ENCODE measurements at places on chromosomes 3 and 15.

DNA sequence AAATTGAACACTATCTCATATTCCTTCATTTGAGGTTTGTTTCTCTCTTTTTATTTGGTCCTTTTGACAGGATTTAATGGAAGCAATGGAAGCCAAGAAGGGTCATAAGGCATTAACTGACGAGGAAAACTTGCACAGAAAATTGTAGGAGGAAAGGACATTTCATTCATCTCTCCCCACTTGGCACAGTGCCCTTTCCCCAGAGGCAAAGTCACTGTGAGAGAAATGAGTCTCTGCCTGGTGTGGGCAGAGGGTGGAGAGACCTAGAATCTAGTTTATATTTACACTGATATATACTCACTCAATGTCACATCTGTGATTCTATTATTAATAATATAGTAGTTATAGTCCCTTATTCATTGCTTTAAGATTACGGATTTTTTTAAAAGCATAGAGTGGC is 324.6 kb upstream of the IL12A start:
- no peak for DNase-seq
- no peaks in the 10 kb centered on the region for H3K27me3 ChIP-seq

DNA sequence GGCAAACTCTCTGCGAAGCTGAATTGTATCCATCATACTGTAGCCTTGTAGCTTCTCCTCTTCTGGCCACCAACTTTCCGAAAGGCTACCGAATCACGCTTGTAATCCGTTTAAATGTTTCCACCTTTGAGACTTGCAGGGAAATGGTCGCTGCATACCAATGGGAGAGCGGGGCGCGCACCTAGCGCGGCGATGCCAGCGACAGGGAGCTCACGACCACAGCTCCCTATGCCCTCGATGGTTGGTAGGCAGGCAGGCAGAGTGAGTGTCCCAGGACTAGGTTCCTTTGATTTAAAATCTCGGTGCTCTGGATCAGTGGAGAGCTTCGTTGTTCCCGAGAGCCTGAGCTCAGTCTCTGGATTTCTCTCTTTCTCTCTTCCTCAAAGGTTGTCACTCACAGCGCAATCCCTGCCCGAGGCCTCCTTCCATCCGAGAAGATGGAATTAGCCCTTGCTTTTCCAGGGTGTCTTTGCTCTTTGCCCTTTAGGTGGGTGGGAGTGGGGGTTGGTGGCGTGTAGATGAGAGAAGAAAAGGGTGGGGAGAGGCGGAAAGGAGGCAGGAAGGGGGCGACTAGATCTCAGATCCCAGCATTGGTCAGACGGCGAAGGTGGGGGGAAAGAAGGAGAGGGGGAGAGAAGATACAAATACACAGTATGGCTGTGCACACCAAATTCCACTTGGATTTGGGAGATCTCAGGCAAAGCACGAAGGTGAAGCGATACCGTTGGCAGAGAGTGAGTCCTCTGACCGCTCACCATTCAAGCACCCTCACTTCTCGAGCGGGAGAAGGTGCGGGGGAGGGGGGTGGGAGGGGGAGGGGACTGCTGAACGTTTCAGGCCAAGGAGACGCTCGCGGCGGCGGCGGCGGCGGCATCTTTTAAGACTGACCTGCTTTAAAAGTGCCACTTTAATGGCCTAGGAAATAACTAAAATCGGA is at the start of gene SLITRK3:
Gene SLITRK3, minus strand, starts transcription at position 745 of the 937 bp plus-strand sequence. CDS start 5,554 bp downstream, outside the sequence.
- H3K36me3 ChIP-seq: no peaks in the 10 kb centered on the region
- peak within 1 kb of the TSS; percentile 38 for H3K4me3 ChIP-seq
- no peak for DNase-seq
- no peak within 1 kb of the TSS for H3K27ac ChIP-seq

DNA sequence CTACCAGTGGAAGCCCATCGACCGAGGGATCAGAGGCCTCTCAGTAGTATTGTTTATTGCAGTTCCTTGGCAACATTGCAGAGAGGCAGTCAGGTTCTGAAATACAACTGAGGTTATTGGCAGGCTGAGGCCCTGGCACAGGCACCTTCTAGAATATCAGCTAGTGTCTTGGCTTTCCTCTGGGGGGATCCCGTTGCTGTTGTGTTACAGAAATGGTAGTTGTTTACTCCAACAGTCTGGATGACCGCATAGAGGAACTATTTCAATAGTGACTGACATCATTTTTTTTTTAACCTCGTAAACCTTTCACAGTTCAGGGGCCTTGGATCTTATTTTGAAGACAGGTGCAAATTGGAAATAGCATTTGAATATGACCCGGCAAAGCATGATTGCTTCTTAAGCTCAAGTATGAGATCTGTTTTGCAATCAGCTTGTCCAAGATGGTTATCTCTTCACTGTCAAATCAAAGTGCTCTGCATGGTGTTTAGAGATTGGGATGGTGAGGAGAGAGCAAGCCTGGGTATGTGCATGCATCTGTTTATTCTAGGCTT is 63.9 kb downstream of the PGPEP1L start:
- H3K36me3 ChIP-seq: peaks cover 3% of the 10 kb centered on the region
- no peak overlapping the region for H3K4me3 ChIP-seq
- H3K27me3 ChIP-seq: no peaks in the 10 kb centered on the region
- H3K27ac ChIP-seq: no peak overlapping the region
- H3K4me1 ChIP-seq: peaks cover 2% of the 10 kb centered on the region

- H3K27me3 ChIP-seq: no peaks in the 10 kb centered on the region
- H3K27ac ChIP-seq: no peak overlapping the region
- H3K36me3 ChIP-seq: no peaks in the 10 kb centered on the region
- no peak overlapping the region for H3K4me3 ChIP-seq
- H3K4me1 ChIP-seq: no peaks in the 10 kb centered on the region
- DNase-seq: no peak
These were observed 60.7 kb downstream of the ABI3BP start for GRCh38 chr3:100932491-100932890.

GRCh38 chr3:146065573-146066006 is 95.4 kb downstream of the PLOD2 start:
- H3K4me1 ChIP-seq: no peaks in the 10 kb centered on the region
- H3K27ac ChIP-seq: no peak overlapping the region
- no peak overlapping the region for H3K4me3 ChIP-seq
- no peaks in the 10 kb centered on the region for H3K36me3 ChIP-seq
- no peaks in the 10 kb centered on the region for H3K27me3 ChIP-seq

- H3K36me3 ChIP-seq: no peaks in the 10 kb centered on the region
- no peak overlapping the region for H3K4me3 ChIP-seq
- H3K4me1 ChIP-seq: no peaks in the 10 kb centered on the region
These were observed 314.1 kb upstream of the TRIM42 start for GRCh38 chr3:140363801-140364200.

- no peaks in the 10 kb centered on the region for H3K36me3 ChIP-seq
- H3K27ac ChIP-seq: no peak overlapping the region
- no peak overlapping the region for H3K4me3 ChIP-seq
- H3K27me3 ChIP-seq: no peaks in the 10 kb centered on the region
These were observed 165.4 kb downstream of the GHSR start for GRCh38 chr3:172282850-172283249.

GRCh38 chr15:57367556-57367955 is 8.7 kb upstream of the CGNL1 start:
- H3K27me3 ChIP-seq: peaks cover 5% of the 10 kb centered on the region
- no peak overlapping the region for H3K27ac ChIP-seq
- no peaks in the 10 kb centered on the region for H3K36me3 ChIP-seq
- H3K4me3 ChIP-seq: no peak overlapping the region

GRCh38 chr3:119596398-119596797 is 1.3 kb upstream of the PLA1A start:
- peaks cover 5% of the 10 kb centered on the region for H3K27me3 ChIP-seq
- DNase-seq: no peak
- peaks cover 19% of the 10 kb centered on the region for H3K4me1 ChIP-seq
- no peak overlapping the region for H3K27ac ChIP-seq
- no peak overlapping the region for H3K4me3 ChIP-seq

GRCh38 chr15:57857871-57858270 is 151.4 kb downstream of the POLR2M start:
- peaks cover 9% of the 10 kb centered on the region for H3K4me1 ChIP-seq
- no peak for DNase-seq
- H3K27ac ChIP-seq: no peak overlapping the region
- H3K36me3 ChIP-seq: no peaks in the 10 kb centered on the region
- no peak overlapping the region for H3K4me3 ChIP-seq
- peaks cover 20% of the 10 kb centered on the region for H3K27me3 ChIP-seq

DNA sequence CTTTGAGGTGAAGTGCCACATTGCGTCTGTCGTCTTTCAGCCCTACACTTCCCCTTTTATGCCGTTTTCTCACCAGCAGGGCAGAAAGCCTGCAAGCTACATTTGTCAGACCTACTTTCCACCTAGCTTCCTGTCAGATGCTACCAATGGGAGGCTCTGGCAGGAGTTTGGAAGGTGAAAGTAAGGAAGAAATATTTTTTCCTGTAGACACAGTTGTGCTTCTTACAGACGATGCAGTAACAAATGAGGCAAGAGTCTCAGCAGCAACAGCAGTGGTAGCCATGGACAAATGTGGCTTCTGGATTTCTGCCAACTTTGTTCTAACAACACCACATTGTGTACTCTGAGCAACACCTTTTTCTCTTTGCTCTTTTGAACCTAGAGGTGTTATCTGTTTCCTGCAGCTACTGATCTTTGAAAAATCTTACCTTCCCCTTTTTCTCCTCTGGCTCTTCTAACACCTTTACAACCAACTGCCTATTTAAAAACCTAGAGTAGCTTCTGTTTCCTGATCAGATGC is 70.6 kb upstream of the STT3B start:
- H3K27me3 ChIP-seq: no peaks in the 10 kb centered on the region
- peak; percentile 58 for DNase-seq
- peak overlapping the region; percentile 58 for H3K27ac ChIP-seq
- peaks cover 18% of the 10 kb centered on the region for H3K4me1 ChIP-seq
- H3K36me3 ChIP-seq: no peaks in the 10 kb centered on the region

- no peaks in the 10 kb centered on the region for H3K4me1 ChIP-seq
- peaks cover 38% of the 10 kb centered on the region for H3K27me3 ChIP-seq
- no peaks in the 10 kb centered on the region for H3K36me3 ChIP-seq
- peak; percentile 58 for DNase-seq
- peak overlapping the region; percentile 63 for H3K4me3 ChIP-seq
These were observed 489 bp downstream of the CSPG5 start for GRCh38 chr3:47578119-47578632.

DNA sequence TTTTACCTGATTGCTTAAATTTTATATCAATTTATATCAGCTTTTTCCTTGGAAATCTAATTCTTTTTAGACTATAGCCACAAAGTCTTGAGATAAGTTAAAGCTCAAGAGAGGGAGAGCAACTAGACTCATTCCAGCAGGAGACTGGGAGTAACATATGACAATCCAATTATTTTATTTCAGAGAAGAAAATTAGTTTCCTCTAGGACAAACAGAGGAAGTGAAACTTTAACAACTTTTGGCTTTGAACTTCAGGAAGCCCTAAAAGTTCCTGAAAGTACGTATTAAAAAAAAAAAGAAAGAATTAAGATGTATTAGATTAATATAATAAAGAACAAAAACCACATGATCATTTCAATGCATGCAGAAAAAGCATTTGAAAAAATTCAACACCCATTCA is 13.9 kb upstream of the UBE2E2 start:
- H3K4me1 ChIP-seq: no peaks in the 10 kb centered on the region
- H3K27me3 ChIP-seq: peaks cover 2% of the 10 kb centered on the region
- DNase-seq: no peak
- no peak overlapping the region for H3K4me3 ChIP-seq
- no peaks in the 10 kb centered on the region for H3K36me3 ChIP-seq

DNA sequence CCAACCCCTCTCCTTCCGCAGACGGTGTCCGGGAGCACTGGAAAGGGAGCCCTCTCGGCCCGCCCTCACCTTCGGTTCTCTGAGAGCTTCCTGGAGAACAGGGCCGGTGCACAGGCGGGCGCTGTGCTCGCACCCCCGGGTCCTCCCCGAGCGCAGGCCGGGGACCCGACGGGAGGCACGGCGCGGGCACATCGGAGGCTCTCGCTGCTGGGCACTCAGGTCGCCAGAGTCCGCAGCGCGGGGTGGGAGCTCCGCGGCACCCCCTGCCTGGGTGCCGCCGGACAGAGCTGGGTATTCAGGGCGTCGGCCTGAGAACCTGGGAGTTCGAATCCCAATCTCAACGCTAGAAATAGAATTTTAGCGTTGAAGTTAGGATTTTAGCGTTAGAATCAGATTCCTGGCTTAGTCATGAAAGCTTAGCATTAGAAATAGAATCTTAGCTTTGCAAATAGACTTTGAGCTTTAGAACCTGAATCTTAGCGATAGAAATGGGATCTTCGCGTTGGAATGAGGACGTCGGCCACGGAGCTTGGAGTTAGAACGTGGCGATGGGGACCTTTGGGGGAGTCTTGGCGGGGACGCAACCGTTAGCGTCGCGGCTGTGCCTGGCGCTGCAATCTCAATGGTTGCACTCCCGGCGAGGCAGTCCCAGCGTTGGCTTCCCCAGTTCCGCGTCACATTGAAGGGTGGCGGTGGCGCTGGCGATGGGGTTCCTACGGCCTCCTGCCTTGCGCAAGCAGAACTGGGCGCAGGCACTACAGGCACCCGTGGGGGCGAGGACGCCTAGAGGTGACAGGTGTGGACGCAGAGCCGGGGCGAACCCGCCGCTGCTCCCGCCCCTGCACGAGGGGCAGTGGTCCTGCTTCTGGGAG is 549 bp downstream of the TRH start:
- no peak for DNase-seq
- H3K27ac ChIP-seq: no peak overlapping the region
- H3K4me1 ChIP-seq: peaks cover 7% of the 10 kb centered on the region
- H3K4me3 ChIP-seq: peak overlapping the region; percentile 0
- peaks cover 63% of the 10 kb centered on the region for H3K27me3 ChIP-seq

GRCh38 chr15:88986949-88987590 is 73.9 kb upstream of the MFGE8 start:
- H3K27me3 ChIP-seq: no peaks in the 10 kb centered on the region
- no peak overlapping the region for H3K4me3 ChIP-seq
- peaks cover 2% of the 10 kb centered on the region for H3K4me1 ChIP-seq
- no peak for DNase-seq
